Renal cortex interstitium (tissue), 15 donors: ENCODE measurements at places on chromosomes 5 and 9. TPM values are rescaled to one million over a fixed set of nuclear protein-coding genes. Genes with fewer than 3 reads are reported as not detected.

- DNase-seq, result no peak
Observed at GRCh38 chr5:177447611-177448243, 1.1 kb downstream of the PRR7 start.

DNA sequence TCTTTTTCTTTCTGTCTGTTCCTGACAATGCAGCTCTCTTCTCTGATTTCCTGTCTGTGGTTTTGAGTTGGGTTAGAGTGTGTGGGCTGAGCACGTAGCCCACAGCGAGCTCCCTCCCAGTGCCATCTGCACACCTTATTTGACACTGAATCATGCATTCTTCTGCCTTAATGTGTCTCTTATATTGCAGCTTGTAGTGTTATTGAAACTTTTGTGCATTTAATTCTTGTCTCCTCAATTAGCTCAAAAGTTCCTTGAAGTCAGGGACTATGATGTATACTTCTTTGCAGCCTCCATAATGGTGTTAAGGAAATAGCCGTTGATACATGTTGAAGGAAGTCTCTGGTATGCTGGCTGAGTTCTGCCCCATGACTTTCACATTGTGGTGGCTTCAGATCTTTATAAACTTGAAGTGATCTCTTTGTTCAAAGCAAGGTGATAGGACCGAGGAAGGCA, 576.2 kb upstream of the CLINT1 start:
- DNase-seq, result no peak

DNA sequence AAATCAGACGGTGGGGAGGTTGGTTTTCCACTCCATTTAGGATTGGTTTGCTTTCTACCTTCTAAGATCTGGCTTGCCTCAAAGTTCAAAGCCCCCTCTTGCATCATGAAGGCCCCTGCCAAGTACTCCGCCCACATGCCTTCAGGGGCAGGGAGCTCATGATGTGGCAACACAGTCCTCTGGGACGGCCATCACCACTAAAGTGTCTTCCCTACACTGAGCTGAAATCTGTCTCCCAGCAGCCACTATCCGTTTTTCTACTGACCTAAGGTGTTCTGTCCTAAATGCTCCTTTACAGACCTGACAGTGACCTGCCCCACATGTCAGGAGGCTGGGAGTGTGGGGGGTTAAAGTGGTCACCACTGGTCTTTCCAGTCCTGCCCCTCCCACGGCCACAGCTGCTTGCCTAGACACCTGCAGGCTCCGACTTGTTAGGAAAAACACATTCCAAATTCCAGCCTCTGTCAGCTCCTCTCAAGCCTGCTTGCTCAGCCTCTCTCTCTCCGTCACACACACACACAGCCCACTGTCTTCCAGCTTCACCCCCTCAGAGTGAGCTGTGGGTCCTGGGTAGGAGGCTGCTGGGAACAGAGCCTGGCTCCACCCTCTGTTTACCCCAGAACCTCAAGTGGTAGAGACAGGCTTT, 44.9 kb downstream of the SHB start:
- no peak for DNase-seq

- no peak for DNase-seq
Observed at GRCh38 chr5:1640421-1640881, 116.7 kb upstream of the LPCAT1 start.

DNA sequence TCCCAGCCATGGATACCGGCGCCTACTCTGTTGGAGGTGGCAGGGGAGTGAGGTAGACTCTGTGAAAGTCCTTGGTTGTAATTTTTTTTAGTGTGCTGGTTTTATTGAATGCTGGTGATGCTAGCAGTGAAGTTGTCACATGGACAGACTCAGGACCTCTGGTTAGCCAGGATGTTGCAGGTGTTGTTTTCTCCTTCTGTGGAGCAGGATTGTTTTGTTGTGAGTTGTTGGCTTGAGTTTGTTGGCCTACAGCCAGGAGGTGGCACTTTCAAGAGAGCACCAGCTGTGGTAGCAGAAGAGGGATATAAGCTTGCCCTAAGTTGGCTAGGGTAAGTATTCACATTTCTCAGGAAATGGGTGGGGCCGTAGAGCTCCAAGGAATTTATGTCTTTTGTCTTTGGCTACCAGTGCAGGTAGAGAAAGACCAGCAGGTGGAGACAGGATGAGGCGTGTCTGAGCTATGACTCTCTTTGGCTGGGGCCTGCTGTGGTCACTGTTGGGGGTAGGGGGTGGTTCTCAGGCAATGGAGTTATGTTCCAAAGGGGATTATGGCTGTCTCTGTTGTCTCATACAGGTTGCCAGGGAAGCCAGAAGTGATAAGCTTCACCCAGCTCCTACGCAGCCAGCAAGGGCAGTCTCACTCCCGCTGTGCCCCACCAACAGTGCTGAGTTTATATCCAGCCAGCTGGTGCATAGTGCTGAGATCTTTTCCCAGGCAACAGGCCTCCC, 248.7 kb downstream of the TAF11L14 start:
- DNase-seq, result no peak

DNA sequence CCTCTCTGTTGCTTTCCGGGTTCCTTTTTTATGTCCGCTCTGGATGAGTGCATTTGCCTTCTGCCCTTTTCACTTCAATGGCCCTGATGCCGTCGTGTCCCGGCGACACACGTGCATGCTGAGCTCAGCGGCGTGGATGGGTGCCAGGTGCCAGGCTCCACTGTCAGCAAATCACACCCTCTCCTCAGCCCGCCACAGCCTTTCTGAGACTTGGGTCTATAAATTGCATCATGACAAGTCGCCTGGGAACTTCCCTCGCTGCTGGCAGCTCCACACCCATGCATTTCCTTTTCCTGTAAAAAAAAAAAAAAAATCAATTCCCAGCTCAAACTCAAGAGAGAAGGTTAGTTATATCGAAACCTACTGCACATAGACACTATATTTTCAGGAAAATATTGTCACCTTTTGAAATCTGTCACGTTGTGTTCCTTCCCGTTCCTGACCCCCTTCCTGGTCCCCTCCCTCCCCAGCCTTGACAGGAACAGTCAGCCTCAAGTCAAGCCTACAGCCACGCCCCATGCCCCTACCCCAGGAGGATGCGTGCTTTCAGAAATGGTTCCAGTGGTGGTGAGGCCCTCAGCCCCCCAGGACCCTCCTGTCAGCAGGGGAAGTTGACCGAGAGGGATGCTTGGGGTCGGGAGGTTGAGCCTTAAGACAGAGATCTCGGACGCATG, 110.3 kb upstream of the PTCH1 start:
- no peak for DNase-seq

DNA sequence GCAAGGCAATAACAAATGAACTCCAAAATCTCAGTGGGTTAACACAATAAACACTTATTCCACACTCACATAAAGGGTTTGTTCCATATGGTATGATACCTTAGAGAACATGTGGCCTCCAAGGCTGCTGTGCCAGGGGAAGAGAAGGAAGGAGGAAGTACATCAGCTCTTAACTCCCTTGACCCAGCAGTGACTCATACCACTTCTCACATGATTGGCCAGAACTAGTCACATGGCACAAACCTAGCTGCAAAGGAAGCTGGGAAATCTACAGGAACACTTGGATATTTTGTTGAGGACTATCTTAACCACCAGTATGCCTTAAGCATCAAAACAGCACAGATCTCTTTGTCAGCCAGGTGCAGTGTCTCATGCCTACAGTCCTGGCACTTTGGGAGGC, 99.3 kb downstream of the SLIT3 start:
- no peak for DNase-seq

DNA sequence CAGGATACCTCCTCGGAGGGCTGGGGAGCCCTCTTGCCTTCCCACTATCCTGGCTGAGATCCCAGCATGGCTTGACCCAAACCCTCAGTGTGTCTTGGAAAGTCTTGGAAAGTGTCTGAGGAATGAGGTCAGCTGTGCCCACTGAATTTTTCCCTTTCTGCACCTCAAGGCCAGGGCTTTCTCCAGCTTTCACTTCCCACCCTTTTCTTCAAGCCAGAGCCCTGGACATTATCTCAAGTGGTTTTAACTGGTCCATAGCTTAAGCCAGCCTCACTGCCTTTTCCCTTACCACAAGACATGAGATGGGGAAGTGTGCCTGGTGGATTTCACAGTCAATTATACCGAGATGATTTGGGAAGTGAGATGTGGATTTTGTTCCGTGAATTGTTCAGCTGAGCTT, 35.7 kb upstream of the LHX2 start:
- DNase-seq, result no peak

GRCh38 chr9:132241483-132241839, 79.6 kb downstream of the NTNG2 start:
- no peak for DNase-seq

- no peak for DNase-seq
Observed at GRCh38 chr9:95383185-95383676, 65.7 kb upstream of the FANCC start.

CA9 gene
- polyA plus RNA-seq, result 0.85 TPM

GRCh38 chr9:90881648-90882047, 80.0 kb downstream of the SYK start:
- no peak for DNase-seq

MEGF10 gene
- polyA plus RNA-seq, result 0.75 TPM

GRCh38 chr5:86465052-86465838, 152.5 kb upstream of the COX7C start:
- no peak for DNase-seq

DNA sequence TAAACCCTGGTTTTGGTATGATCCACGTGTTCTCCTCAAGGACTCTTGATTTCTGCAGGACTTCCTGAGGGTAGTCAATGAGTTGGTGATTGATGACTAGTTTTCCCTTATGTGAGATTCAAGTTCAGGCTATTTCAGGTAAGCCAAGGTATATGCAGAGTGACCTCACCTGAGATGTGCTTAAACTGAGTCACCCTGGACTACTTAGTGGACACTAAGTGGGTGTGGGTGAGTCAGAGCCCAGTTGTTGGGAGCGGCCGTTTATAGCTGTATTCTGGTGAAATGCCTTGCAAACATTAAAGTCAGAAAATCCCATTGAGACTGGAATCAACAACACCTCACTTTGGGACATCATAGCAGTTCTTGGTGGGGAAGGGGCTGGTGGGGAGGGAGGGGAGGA, 62.9 kb downstream of the SLC28A3 start:
- no peak for DNase-seq

DNA sequence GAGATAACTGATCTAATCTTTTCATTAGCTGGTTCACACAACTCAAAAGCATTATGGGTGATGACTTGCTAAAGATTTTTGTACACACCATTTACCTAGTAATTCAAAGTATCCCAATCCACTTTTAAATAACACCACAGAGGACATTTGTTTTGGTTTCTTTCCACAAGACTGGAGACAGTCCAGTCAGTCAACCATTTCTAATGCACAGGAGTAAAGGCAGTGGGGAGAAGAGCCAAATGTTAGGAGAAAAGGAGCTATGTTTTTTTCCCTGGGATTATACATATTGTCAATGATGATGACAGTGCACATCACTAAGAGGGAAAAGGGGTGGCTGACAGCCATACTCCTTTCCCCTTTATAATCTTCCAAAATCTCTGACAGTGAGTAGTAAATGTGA, 240.9 kb downstream of the GABRB2 start:
- DNase-seq, result no peak

GRCh38 chr5:88281322-88281721, 12.7 kb upstream of the TMEM161B start:
- no peak for DNase-seq

DNA sequence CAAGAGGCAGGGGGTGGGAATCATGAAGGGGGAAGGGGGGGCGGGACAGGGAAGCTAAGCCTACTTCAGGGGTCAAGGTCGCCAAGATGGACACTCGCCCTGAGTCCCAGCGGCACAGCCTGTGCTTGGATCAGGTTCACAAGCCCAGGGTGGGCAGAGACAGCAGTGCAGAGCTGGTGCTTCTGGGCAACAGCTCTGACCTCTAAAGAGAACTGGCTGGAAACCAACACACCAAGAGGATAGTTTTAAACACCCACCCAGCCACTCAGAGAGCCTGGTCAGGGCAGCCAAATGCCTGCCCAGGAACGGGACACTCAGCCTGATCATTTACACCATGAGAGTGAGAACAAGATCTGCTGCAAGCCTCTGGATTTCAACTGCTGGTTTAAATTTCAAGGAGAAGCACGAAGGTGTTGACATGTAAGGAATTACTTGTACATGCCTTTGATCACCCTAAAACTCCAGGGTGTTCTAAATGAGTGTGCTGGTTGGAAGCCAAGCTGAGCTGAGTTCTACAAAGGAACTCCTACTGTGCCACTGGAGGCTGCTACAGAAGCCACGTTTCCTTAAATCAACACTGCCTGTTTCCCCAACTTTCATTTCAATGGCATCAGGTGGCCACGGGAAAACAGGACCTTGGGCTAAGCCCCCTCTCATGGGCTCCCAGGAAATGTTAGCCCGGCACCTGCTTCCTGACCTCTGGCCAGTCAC, 91.5 kb downstream of the TTLL11 start:
- DNase-seq, result no peak

- no peak for DNase-seq
Observed at GRCh38 chr9:17063535-17064135, 71.2 kb upstream of the CNTLN start.

- no peak for DNase-seq
Observed at GRCh38 chr5:145464171-145464570, 371.0 kb downstream of the PRELID2 start.

DNA sequence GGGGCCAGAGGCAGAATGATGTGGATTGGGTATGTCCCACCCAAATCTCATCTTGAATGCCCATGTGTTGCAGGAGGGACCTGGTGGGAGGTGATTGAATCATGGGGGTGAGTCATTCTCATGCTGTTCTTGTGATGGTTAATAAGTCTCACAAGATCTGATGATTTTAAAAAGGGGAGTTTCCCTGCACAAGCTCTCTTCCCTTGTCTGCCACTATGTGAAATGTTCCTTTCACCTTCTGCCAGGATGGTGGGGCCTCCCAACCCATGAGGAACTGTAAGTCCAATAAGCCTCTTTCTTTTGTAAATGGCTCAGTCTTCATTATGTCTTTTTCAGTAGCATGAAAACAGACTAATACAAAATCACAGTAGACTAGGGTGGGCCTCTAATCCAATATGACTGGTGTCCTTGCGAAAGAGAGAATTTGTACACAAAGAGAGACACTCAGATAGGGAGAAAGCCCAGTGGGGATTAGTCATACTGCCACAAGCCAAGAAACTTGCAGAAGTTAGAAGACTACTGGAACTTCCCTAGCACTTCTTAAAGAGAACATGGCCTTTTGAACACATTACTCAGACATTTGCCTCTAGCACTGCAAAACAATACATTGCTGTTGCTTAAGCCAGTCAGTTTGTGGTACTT, 68.4 kb downstream of the ANXA1 start:
- DNase-seq, result no peak

DRD1 gene
- polyA plus RNA-seq, result not detected

ZBTB43 gene
- 14.8 TPM for polyA plus RNA-seq
